ENCODE measurements at places on chromosomes 6 and 20.

- DNase-seq: peak; percentile 18
These were observed 173.7 kb downstream of the MBOAT1 start for GRCh38 chr6:20038410-20039204.

GRCh38 chr6:11675601-11676000 is 103.0 kb downstream of the ADTRP start:
- DNase-seq: no peak

- DNase-seq: peak; percentile 39
These were observed 9.5 kb upstream of the HLA-DOA start for GRCh38 chr6:33018904-33019303.

GRCh38 chr20:17565169-17565845 is 4.6 kb upstream of the DSTN start:
- DNase-seq: no peak

GRCh38 chr6:170135821-170136471 is 154.9 kb downstream of the DLL1 start:
- no peak for DNase-seq

GRCh38 chr6:55694148-55694547 is 115.2 kb upstream of the HMGCLL1 start:
- DNase-seq: peak; percentile 65

- DNase-seq: no peak
These were observed 13.7 kb upstream of the RTF2 start for GRCh38 chr20:56454754-56455153.

- DNase-seq: no peak
These were observed 117.8 kb upstream of the GMDS start for GRCh38 chr6:2363211-2363610.

GRCh38 chr6:41359617-41360313 is 24.4 kb downstream of the NCR2 start:
- no peak for DNase-seq

DNA sequence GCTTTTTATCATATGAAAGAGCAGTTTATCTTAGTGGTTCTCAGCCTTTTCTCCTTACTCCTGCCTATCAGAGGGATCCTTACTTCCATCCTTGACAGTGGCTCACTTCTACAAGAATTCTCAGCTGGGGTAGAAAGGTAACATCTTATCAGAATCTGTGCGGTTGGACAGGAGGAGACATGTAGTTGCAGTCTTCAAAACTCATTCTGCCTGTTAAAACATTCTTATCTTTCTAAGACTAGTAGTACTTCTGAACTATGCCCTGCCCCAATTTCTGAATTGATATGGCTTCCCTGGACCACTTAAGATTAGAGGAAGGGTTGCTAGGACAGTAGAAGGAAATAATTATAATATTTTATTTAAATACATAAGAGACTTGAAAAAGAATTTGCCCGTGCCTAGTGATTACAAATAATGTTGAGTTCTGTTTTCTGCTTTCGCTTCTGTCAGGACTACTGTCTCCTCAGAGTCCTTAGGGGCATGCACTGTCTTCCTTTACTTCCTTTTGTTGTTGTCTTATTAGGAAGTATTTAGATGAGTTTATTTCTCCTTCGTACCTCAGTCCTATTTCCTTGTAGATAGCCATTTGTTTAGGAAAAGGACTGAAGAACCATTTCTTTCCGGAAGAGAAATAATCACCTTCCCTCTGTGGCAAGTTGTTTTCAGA is 24.9 kb downstream of the BLTP3A start:
- DNase-seq: no peak

GRCh38 chr20:46206025-46206424 is 87.9 kb downstream of the CD40 start:
- peak; percentile 75 for DNase-seq

- DNase-seq: no peak
These were observed 628.8 kb upstream of the MAN1A1 start for GRCh38 chr6:119978274-119978889.

DNA sequence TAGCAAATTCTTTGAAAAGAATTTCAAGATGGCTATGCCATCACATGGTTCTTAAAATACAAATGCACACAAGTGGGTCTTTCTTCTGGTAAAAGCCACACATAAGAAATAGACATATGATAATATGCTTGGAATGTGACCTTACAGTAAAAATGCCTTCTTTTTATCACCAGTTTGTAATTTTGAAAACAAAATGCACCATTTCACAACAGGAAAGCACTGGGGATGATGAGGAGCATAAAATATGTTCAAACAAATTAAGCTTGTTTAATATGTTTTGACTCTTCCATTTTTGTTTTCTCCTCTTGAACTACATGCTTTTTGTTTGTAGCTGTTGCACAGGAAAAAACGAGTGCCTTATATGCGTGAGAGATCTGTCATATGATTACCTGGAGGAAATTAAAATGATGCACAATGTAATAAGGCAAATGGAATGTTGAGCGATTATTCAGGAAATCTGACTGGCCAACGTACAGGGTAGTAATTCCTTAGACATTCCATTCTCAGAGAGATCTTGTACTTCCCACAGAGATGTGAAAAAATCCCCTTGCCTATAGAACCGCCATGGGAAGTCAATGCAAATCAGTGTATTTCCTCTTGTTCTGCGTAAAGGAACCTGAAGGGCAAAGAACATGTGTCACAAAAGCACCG is 911.6 kb downstream of the TFAP2A start:
- DNase-seq: peak; percentile 22

DNA sequence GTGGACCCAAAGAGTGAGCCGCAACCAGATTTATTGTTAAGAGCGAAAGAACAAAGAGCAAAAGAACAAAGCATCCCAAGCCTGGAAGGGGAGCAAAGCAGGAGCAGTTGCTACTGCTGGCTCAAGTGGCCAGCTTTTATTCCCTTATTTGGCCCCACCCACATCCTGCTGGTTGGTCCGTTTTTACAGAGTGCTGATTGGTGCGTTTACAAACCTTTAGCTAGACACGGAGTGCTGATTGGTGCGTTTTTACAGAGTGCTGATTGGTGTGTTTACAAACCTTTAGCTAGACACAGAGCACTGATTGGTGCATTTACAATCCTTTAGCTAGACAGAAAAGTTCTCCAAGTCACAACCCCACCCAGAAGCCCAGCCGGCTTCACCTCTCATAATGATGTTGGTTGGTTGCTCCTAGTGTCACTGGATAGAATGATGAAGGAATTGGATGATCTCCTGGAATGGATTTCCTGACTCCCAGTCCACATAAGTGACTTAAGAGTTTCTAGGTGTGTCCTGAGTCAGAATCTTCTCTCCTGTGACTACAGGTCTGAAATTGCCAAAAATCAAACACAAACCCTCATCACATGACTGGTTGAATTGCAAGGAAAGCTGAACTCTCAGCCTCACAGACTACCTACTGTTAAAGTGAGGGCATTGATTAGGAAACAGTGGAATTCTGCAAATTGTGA is 52.1 kb upstream of the CAP2 start:
- DNase-seq: no peak

GRCh38 chr6:9334979-9335378 is 899.6 kb upstream of the SLC35B3 start:
- DNase-seq: no peak

- DNase-seq: peak; percentile 59
These were observed 1.2 kb downstream of the TGIF2 start for GRCh38 chr20:36574366-36575135.

GRCh38 chr20:38809942-38810341 is 4.4 kb downstream of the PPP1R16B start:
- no peak for DNase-seq

- DNase-seq: no peak
These were observed 169.3 kb downstream of the BCAS1 start for GRCh38 chr20:53901064-53901463.

DNA sequence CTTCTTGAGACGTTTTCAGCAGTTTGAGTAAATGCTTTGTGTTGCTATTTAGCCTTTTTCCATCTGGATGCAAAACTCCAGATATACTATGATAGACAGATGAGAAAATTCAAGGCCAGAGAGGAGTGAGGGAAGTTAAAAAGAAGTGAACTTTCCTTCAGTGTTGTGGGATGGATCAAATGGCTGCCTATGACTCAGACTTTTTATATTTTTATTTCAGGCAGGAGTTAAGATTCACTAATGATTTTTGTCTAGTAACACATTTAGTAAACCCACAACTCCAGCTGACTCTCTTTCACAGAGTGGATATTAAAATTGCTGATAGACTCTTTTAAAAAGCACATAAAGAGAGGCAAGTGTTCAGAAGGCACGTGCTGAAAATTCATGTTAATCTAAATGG is 23.2 kb upstream of the PTCHD4 start:
- no peak for DNase-seq

GRCh38 chr6:18216411-18216810 is 47.9 kb downstream of the DEK start:
- DNase-seq: peak; percentile 38

- no peak for DNase-seq
These were observed 20.2 kb upstream of the APMAP start for GRCh38 chr20:25012616-25013189.

DNA sequence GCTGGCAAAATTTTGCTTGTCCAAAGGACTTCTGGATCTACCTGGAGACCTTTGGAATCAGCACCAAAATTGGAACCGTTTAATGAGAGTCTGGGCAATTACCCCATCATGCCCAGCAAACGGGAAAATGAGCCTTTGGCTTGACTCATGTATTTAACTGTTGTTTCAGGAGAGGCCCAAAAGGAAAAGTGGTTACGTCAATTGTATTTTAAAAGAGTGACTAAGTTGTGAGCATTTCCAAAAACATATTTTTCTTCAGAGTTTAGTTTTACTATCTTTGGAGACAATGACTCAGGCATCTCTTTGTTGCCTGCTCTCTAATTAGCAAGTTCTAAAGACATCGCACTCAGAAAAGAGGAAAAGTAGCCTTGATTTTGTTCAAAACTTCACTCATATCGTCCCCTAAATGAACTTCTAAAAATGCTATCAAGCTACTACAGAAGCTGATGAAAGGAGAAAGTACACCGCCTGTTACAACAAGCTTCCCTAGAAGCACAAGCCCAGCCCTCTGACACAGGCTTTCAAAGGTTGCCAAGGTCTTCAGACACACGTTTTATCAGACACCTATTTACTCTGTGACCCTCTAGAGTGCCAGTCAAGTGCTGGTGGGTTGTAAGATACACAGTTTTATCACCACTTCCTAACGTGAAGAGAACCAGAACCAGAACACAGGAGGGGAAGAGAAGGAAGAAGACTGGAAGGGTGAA is 146.2 kb downstream of the TBX18 start:
- peak; percentile 12 for DNase-seq

GRCh38 chr6:114377881-114378280 is 35.1 kb upstream of the HS3ST5 start:
- DNase-seq: no peak

DNA sequence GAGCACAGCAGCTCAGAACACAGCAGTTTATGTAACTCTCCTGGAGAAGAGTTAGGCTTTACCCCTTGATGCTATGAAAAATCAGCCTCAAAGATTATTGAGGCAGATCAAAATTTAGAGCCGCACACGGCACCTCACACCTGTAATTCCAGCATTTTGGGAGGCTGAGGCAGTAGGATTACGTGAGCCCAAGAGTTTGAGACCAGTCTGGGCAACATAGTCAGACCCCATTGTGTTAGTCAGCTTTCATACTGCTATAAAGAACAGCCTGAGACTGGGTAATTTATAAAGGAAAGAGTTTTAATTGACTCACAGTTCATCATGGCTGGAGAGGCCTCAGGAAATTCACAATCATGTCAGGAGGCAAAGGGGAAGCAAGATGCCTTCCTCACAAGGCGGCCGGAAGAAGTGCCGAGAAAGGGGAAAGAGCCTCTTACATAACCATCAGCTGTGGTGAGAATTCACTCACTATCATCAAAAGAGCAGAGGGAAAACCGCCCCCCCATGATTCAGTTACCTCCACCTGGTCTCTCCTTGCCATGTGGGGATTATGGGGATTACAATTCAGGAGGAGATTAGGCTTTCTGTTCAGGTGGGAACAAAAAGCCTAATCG is 87.7 kb downstream of the SGK1 start:
- DNase-seq: no peak

- DNase-seq: no peak
These were observed 91.3 kb downstream of the ADGRB3 start for GRCh38 chr6:68726337-68726736.

DNA sequence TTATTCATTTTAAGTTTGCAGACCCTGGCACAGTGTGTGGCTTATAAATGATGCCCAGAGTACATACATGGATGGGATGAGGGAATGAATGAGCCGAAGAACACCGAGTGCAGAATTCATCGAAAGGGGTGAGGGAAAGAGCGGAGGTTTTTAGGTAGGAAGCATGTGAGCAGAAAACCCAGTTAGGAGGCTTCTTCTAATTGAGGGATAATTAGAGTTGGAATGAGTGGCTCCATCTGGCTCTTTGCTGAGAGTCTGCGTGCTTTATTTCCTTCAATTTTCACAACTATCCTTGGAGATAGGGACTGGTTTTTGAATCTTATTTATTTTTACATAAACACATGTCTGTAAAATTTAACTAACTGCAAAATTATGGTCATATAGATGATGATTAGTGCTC is 150.7 kb downstream of the DOK5 start:
- DNase-seq: no peak

- no peak for DNase-seq
These were observed 217.5 kb upstream of the TCF21 start for GRCh38 chr6:133671376-133671775.

DNA sequence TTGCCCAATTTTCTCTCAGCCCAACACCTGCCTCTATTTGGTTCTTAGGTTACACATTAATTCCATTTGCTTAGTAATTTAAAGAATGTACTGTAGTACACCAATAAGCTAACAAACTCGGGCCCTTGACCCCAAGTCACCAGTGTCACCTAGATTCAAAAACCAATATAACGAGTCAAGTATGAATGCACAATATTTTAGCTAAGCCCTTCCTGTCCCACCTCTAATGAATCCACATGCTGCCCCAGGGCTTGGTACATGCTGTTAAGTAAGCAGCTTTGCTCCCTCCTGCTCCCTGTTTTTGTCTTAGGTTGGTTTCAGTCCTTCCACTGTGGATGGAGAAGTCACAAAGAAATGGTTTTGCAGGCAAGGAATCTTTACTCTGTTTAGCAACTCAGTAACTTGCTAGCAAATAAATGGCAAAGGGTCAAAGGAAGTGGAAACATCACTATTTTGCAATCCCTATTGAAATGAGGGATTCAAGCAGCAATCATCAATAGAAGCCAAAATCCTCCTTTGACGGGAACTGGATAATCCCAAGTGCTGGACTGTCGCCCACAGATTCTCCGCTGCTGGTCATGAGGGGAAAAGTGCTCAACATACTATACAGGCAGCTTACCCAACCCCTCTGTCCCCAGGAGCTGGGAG is 5.0 kb upstream of the MPC1 start:
- DNase-seq: no peak

Data from urothelium cell line (cell line).